ENCODE measurements at places on chromosomes 5 and 9.

GRCh38 chr9:120351106-120351505 lies 228.9 kb downstream of the CDK5RAP2 start:
- DNase-seq = no peak

DNA sequence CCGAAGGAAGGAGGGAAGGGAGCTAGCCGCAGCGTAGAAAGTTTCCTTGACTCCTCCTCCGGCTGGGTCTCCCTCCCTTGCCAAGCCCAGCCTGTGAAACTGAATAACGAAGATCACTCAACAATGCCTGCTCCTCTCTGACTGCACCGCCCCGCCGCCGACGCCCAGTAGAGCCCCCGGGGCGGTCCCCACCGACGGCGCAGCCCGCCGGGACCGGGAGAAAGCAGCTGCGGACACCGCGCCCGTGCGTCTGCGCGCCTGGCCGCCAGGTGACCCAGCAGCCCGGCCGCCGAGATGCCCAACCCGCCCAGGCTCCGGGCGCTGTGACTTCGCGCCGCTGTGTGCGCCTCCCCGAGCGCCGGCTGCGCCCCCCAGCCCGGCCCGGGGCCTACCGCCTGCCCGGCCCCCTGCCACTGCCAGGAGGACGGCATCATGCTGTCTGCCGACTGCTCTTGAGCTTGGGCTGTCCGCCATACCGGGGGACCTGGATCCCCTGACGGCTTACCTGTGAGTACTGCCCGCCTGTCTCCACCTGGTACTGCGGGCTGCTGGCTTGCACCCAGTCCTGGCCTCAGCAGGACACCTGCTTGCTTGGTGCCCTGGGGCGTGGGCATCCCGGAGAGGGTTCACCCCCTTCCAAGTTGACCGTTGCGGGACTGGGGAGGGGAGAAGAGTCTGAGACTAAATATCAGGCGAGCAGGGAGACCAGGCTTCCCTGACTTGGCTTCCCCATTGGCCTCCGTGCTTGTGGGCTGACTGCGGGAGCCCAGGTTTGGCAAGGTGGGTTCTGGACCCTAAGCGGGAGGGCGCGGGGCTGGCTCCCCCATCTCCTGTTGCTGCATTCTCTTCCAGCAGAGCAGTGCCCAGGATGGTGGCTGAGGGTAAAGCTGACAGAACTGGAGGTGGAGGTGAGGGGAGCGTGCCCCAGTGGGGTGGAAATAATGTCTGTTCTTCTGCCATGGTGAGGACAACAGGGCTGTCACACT lies 26.2 kb upstream of the SPTLC1 start:
- DNase-seq = no peak

- no peak for DNase-seq
Observed at GRCh38 chr5:31640573-31640972, 1.6 kb downstream of the PDZD2 start.

DNA sequence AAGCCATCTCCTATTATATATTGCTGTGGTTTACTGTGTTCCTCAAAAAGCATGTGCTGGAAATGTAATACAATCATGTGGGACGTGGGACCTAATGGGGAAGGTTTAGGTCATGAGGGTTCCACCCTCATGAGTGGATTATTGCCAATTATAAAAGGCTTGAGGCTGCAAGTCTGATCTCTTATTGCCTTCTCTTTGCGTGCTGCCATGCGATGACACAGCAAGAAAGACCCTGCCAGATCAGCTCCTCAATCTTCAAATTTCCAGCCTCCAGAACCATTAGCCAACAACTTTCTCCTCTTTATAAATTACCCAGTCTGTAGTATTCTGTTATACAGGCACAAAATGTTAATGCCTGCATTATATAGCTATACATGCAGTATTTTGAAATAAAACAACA lies 45.4 kb downstream of the MARCHF11 start:
- no peak for DNase-seq

GRCh38 chr9:117643288-117643654 lies 60.9 kb upstream of the TLR4 start:
- no peak for DNase-seq

- no peak for DNase-seq
Observed at GRCh38 chr9:126397056-126397455, 70.4 kb downstream of the MVB12B start.

- no peak for DNase-seq
Observed at GRCh38 chr9:34372467-34373011, 4.2 kb downstream of the MYORG start.

DNA sequence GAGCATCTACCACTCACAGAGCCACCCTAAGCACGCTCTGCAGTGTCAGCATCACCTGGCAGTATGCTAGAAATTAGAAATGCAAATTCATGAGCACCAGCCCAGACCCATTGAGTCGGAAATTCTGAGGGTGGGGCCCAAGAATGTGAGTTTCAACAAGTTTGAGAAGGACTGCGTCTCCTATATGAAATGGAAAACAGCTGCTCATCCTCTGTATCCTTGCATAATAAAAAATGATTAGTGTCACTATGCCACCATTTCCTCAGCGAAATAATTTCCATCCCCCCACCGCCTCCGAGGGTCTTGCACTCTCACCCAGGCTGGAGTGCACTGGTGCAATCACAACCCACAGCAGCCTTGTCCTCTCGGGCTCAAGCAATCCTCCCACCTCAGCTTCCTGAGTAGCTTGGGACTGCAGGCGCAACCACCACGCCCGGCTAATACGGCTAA lies 1.3 kb upstream of the IQGAP2 start:
- no peak for DNase-seq

DNA sequence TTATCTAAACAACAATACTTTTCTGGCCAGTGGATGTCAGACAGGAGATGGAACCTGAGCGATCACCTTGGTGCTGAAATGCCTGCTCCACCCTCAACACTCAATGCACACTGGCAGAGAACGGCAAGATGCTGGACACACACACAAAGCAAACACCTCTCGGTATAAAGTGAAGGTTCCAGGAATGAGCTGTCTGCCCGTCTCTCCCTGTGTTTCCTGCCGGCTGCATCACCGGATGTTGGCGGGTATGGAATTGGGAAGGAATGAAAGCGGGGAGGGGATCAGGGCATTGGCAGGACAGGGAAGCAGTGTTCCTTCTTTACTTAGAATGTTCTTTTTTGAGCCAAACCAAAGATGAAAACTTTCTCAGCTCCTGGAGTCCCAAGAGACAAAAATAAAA lies 59.2 kb downstream of the MED10 start:
- no peak for DNase-seq

DNA sequence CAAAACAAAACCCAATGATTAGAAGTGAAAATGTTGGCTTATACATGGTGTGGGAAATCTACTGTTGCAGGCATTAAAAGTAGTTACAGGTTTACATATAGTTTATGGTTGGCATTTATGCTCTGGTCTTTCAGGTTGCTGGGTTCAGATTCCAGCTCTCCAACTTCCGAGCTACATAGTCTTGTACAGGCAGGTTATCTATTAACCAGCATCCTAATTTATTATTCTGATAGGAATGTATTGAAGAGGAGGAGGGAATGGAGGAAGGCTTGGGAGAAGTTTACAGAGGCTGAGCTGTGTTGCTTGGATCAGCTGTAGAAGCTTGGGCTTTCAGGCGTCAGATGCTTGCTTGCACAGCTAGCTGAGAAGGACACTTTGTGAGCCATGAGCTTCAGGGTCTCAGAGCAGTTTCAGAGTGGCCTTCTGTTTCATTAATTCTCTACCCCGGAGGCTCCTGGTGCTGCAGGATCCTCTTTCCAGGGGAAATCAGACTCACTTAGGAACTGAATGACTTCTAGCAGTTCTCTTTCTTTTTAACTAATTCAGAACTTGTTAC lies 11.7 kb upstream of the ERBIN start:
- no peak for DNase-seq

- no peak for DNase-seq
Observed at GRCh38 chr5:122498163-122498562, 186.1 kb downstream of the SNCAIP start.

DNA sequence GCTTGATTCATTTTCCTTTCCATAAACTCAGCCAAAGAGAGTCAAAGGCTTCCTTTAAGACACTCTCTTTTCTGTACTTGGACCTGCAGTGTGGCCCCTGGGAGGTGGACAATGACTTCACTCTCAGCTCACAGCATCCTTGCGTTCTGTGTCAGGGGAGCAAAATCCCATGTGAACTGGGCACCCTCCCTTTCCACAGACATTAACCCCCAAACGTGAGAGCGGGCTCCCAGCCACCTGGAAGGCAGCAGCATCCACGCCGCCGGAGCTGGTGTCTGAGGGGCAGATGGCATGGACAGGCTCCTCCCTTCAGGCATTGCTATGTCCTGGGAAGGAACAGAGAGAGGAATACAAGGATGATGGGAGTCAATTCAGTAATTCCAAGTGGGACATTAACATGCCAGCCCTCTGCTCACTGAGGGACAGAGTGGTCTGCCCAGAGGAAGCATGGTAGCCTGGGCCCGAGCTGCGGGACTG lies 39.5 kb downstream of the TRIP13 start:
- DNase-seq = no peak

DNA sequence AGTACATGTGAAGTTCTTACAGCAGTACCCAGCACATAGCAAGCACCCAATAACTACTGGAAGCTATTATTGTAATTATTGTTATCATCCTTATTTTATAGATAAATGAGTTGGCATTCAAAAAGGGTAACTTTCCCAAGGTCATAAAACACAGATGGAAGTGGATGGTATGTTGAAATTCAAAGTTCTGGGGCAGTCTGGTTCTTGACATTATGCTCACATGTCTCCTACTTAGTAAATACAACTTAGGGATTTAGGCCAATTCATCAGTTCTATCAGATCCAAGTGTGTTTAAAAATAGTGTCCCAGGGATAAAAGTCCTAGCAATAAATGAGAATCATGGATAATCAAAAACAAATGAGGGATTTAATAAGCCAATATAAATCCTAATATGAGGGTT lies 265.2 kb downstream of the ADAMTSL1 start:
- no peak for DNase-seq

- no peak for DNase-seq
Observed at GRCh38 chr9:76734716-76735115, 29.5 kb upstream of the PCA3 start.

DNA sequence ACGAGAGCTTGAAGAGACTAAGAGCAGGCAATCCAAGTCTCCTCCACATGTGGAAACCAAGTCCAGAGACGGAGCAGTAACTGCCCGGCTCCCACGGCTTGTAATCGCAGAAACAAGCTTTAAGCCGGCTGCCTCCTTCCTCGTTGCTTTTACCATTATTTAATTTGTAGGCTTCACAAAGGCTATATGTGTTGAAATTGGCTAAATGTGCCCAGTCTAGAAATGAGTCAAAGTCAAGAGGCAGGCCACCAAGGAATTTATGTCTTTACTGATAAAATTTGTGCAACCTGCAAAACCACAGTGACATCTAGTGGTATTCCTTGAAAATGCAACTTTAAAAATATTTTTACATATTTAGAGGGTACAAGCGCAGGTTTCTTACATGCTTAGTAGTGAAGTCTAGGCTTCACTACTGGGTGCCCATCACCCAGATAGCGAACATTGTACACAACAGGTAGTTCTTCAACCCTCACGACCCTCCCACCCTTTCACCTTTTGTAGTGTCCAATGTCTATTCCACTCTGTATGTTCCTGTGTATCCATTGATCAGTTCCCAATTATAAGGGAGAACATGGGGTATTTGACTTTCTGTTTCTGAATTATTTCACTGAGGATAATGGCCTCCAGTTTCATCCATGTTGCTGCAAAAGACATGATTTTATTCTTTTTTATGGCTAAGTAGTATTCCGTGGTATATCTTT lies 33.5 kb upstream of the EBF1 start:
- peak; percentile 3 for DNase-seq

DNA sequence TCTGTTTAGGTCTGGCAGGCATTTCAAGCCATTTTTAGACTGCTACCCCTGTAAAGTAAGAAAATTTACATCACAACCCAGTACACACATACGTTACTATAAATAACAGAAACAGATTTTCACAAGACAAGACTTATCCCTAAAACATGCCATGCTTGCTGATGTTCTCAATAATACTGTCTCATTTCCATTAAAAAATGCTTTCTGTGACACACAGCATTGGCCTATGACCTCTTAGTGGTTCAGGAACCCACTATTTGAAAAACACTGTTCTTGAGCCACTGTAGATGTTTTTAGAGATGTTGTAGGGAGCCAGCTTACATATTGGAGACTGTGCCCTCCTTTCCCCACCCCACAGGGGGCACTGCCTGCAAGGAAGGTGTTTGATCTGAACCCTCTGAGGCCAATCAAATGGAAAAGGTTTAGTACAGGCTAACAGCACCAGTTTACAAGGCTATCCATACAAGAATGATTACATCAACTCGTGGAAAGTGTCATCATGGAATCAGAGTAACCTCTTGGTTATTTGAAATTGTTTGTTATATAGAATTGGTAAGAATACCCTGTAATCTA lies 30.8 kb downstream of the ZSWIM6 start:
- DNase-seq = no peak

GRCh38 chr5:133913413-133914155 lies 54.8 kb downstream of the C5orf15 start:
- no peak for DNase-seq

DNA sequence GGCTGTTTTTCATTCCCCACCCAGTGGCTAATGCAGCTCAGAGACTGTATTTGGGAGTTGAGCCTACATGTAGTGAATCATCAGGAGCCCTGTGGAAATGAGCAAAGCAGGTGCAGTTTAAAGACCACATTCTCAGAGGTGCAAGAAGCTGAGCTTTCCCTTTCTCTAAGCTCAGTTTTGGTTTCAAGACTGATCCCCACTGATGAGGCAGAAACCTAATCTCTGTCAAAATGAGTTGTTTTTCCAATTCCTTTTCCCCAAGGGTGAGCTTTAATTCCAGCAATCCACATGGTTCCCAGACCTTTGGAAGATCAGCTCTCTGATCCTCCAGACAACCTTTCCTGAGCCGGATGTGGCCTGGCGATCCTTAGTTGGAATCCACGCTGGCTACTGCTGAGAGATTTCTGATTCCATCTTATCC lies 420.5 kb downstream of the EBF1 start:
- DNase-seq = no peak

DNA sequence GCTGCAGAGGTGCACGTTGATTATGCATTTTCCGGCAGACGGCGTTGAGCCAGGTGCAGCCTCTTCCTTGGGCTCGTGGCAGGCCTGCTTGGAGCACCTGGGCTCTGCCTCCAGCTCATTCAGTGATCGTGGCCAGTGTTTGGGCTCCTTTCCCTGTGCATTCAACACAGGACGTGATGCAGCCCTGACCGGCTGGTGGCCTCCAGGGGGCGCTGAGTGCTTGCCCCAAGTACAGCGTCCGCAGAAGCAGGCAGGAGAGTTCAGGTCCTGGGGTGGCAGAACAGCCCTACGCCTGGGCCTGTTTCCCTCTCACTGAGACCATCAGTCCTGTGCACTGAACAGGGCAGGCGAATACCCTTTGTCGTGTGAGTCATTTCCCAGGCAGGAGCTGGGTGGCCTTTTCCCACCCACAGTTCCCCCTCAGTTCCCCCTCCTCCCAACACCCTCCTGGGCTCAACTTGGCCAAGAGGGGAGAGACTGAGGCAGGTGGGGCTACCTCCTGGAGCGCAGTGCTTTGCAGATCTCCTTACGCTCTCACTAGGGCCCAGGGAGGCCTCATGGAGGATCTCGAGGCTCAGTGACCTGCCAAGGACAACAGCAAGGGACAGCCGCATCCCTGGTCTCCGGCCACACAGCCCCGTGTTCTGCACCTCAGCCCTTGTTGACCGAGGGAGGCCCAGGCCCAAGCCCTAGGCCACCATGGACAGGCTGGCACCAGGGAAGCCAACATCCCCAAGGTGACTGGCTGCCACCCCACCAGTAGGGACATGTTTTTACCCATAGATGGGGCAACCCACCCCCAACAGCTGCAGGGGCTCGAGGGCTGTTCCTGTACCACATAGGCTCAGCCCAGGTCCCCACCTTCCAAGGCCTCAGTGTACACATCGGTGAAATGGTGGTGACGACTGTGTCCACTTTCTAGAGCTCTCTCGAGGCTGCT lies 52.9 kb downstream of the LRSAM1 start:
- peak; percentile 29 for DNase-seq

All from NCI-H1092 (cell line).